ENCODE measurements at places on chromosomes 13 and 19.
A peak's percentile ranks its signal among the peaks of the same experiment; 100 is the strongest.

- H3K27me3 ChIP-seq, result no peaks in the 10 kb centered on the region
- peaks cover 6% of the 10 kb centered on the region for H3K36me3 ChIP-seq
- H3K4me1 ChIP-seq, result no peaks in the 10 kb centered on the region
- no peak overlapping the region for H3K4me3 ChIP-seq
Observed at GRCh38 chr19:6452223-6452614, 7.4 kb downstream of the SLC25A23 start.

GRCh38 chr13:110442930-110443621 is 118.4 kb downstream of the RAB20 start:
- H3K36me3 ChIP-seq, result no peaks in the 10 kb centered on the region
- no peak overlapping the region for H3K4me3 ChIP-seq
- DNase-seq, result no peak

GRCh38 chr13:66117563-66117962 is 1112.6 kb downstream of the PCDH9 start:
- H3K36me3 ChIP-seq, result no peaks in the 10 kb centered on the region
- H3K4me3 ChIP-seq, result no peak overlapping the region
- no peak for DNase-seq
- no peaks in the 10 kb centered on the region for H3K4me1 ChIP-seq

DNA sequence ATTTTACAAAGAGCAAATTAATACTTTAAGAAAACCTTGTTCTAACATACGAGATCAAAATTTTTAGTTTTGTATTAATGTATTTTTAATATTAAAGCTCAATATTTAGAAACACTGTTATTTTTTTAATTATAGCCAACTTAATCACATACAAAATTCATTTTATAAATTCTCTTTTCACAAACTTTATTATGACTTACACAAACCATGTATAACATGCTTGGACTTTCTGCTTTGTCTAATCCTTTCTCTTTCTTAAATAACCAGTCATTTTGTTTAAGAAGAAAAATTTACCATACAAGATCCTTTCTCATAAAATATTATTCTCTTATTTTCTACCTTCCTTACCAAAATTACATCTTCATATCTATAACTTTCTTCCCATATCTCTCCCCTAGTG is 62.2 kb downstream of the CYSLTR2 start:
- DNase-seq, result no peak
- no peaks in the 10 kb centered on the region for H3K4me1 ChIP-seq
- H3K27me3 ChIP-seq, result no peaks in the 10 kb centered on the region
- H3K4me3 ChIP-seq, result no peak overlapping the region

DNA sequence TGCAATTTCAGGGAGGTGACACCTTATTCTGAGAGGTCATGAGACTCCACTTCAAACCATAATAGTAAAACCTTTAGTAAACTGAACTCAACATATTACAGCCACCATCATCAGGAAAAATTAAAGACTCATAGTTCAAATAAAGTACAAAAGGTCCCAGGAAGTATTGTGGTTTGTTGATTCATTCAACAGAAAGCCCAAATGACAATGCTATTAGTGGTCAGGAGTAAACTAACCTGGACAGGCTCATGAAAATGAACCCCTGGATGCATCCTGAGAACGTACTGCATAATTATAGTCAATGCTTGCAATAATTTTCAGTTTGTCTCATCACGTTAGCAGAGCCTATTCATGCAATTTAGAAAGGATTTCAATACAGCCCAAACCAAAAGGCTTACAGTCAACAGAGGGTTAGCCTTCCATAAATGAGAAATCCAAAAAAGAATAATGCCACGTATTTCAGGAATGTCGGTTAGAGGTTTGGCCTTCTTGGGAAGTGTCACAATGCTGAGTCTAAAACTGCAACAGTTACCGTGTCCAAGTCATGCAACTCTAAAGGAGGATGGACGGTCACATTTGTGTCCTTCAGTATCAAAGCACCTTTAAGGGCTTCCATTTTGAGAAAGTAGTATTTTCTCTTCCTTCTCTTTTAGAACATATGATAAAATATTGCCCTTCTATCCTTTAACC is 280.8 kb downstream of the ABCC4 start:
- H3K27me3 ChIP-seq, result no peaks in the 10 kb centered on the region
- H3K4me1 ChIP-seq, result peaks cover under 1% of the 10 kb centered on the region
- H3K4me3 ChIP-seq, result no peak overlapping the region
- no peak for DNase-seq
- H3K36me3 ChIP-seq, result peaks cover 5% of the 10 kb centered on the region

- no peaks in the 10 kb centered on the region for H3K36me3 ChIP-seq
- H3K4me3 ChIP-seq, result no peak overlapping the region
- H3K27me3 ChIP-seq, result no peaks in the 10 kb centered on the region
- no peaks in the 10 kb centered on the region for H3K4me1 ChIP-seq
- no peak overlapping the region for H3K27ac ChIP-seq
Observed at GRCh38 chr13:100707818-100708740, 33.5 kb upstream of the TMTC4 start.

GRCh38 chr19:51346742-51347141 is 4.8 kb upstream of the VSIG10L start:
- no peak overlapping the region for H3K27ac ChIP-seq
- H3K4me1 ChIP-seq, result peaks cover under 1% of the 10 kb centered on the region
- H3K4me3 ChIP-seq, result no peak overlapping the region
- H3K27me3 ChIP-seq, result no peaks in the 10 kb centered on the region
- no peak for DNase-seq
- peaks cover 2% of the 10 kb centered on the region for H3K36me3 ChIP-seq

GRCh38 chr13:113001241-113002140 is 32.5 kb downstream of the MCF2L start:
- H3K36me3 ChIP-seq, result peaks cover 24% of the 10 kb centered on the region
- peaks cover 16% of the 10 kb centered on the region for H3K4me1 ChIP-seq
- no peak overlapping the region for H3K4me3 ChIP-seq
- peaks cover 13% of the 10 kb centered on the region for H3K27me3 ChIP-seq

DNA sequence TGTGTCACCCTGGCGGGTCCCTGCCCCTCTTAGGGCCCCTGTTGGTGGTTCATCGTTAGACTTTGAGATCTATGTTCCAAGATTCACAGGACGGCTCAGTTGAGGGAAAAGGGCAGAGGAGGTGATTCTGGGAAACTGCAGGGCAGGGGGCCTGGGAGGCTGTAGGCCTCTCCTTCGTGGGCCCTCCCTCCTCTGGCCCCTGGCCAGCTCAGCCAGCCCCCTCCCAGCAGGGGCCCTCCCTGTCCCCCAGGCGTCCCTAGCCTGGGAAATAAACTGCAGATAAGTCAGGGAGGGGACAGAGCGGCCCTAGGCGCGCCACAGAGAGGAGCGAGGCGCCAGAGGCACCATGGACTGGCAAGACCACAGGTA is 6.5 kb downstream of the HIF3A start:
- H3K4me1 ChIP-seq, result no peaks in the 10 kb centered on the region
- no peak for DNase-seq
- H3K36me3 ChIP-seq, result no peaks in the 10 kb centered on the region
- H3K27me3 ChIP-seq, result peaks cover 10% of the 10 kb centered on the region

DNA sequence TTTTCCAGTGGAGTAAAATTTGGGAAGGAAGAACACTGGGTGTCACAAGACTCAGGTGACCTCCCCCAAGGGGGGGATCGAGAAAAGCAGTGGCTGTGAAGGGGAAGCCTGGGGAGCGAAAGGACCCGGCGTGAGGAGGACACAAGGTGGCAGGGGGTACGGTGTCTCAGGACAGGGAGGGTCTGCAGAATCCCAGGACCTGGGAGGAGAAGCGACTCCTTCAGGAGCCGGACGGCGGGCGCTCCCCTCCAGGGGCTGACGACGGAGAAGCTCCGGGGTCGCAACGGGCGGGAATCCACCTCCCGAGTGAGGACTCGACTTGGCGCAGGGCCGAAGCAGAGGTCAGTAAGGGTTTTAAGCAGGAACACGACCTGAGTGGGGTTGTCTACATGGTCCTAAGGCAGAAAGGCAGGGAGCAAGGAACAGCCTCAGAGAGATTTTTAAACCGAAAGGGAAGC is 529 bp downstream of the ZNF836 start:
- peak overlapping the region; percentile 100 for H3K4me3 ChIP-seq
- DNase-seq, result no peak
- peak overlapping the region; percentile 96 for H3K27ac ChIP-seq
- H3K4me1 ChIP-seq, result peaks cover 17% of the 10 kb centered on the region
- peaks cover 34% of the 10 kb centered on the region for H3K36me3 ChIP-seq

- peaks cover 18% of the 10 kb centered on the region for H3K36me3 ChIP-seq
- no peaks in the 10 kb centered on the region for H3K4me1 ChIP-seq
- no peak for DNase-seq
- no peaks in the 10 kb centered on the region for H3K27me3 ChIP-seq
- no peak overlapping the region for H3K27ac ChIP-seq
Observed at GRCh38 chr13:49265822-49266221, 18.1 kb downstream of the CDADC1 start.

DNA sequence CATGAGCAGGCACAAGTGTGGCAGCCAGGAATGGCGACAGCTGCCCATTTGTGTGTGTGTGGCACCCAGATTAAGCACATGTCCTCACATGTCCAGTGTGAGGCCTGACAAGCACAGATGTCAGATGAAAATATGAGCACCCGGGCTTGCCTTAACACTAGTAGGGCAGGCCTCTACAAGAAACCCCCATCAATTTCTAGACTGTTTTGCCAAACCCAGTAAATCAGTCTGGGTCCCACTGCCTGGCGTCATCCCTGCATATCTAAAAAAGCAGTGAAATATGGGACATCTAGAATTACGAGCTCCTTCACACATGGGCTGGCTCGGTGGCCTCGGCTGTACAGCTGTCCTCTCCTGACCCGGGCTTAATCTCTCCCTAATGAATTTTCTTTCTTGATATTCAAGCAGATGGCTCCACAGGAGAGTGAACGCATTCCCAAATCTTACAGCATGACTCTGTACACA is 432.7 kb downstream of the FOXO1 start:
- H3K27me3 ChIP-seq, result no peaks in the 10 kb centered on the region
- no peak overlapping the region for H3K27ac ChIP-seq
- H3K36me3 ChIP-seq, result no peaks in the 10 kb centered on the region
- H3K4me1 ChIP-seq, result peaks cover 5% of the 10 kb centered on the region
- H3K4me3 ChIP-seq, result no peak overlapping the region
- DNase-seq, result no peak

- H3K4me3 ChIP-seq, result no peak overlapping the region
- no peak for DNase-seq
- H3K4me1 ChIP-seq, result no peaks in the 10 kb centered on the region
Observed at GRCh38 chr13:102933122-102933521, 87.3 kb downstream of the ERCC5 start.

DNA sequence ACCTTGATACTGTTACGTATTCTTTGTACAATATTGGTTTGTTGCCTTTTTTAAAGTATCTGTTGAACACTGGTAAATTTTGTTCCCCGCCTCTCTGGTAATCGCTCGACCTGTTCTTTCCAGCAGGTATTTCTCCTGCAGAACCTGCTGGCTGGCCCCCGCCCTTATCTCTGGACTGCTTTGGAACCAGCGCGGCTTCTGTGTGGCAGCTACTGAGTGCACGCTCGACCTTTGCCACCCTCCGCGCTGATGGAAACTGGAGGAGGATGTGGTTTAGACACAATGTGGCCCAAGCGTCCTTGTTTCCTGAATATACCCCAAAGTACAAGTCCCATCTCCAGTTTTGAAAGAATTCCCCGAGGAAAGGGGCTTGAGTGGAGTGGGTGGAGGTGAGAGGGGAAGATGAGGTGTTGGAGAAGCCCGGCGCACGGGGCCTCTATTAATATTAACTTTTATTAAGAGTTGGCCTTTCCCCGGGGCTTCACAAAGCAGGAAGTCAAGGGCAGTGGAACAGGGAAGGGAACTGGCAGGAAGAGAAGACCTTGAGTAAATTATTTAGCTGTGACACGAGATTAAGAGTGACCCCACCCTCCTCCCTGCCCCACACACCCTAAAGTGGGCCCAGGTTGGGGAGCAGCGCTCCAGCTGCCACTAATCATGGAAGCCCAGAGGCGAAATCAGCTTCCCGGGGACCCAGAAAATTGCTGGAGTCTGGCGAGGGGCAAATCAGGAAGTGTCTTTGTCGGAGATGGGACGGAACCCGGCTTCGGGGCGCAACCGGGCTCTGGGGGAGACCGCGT is 16.0 kb downstream of the CDX2 start:
- peaks cover 51% of the 10 kb centered on the region for H3K27me3 ChIP-seq
- H3K27ac ChIP-seq, result no peak overlapping the region
- no peak for DNase-seq
- peak overlapping the region; percentile 80 for H3K4me3 ChIP-seq

DNA sequence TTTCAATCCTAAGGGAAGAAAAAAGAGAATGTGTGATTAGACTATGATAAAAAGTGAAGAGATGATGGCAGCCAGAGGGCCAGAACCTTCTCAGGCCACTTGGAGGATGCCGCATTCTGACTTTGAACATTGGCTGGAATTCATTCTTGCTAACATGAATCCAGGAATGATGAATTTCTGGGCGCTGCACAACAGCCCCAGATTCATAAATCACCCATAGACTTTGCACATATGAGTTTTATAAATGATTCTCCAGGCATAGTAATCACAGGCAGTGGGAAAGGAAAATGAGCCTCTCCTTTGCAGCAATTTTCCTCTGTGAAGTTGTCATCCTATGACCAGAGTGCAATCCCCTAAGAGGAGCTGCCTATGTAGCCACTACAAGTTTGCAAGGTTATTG is 555.4 kb downstream of the KCTD12 start:
- no peak overlapping the region for H3K27ac ChIP-seq
- no peaks in the 10 kb centered on the region for H3K4me1 ChIP-seq
- no peaks in the 10 kb centered on the region for H3K27me3 ChIP-seq
- H3K36me3 ChIP-seq, result no peaks in the 10 kb centered on the region

GRCh38 chr19:45621976-45622503 is 17.2 kb downstream of the EML2 start:
- peaks cover 58% of the 10 kb centered on the region for H3K36me3 ChIP-seq
- H3K4me1 ChIP-seq, result peaks cover 9% of the 10 kb centered on the region
- no peak overlapping the region for H3K27ac ChIP-seq

GRCh38 chr13:80921541-80921940 is 580.6 kb upstream of the SPRY2 start:
- no peaks in the 10 kb centered on the region for H3K36me3 ChIP-seq
- DNase-seq, result no peak
- no peak overlapping the region for H3K27ac ChIP-seq
- H3K27me3 ChIP-seq, result no peaks in the 10 kb centered on the region
- no peaks in the 10 kb centered on the region for H3K4me1 ChIP-seq

GRCh38 chr13:59748046-59748445 is 415.7 kb downstream of the DIAPH3 start:
- H3K27ac ChIP-seq, result no peak overlapping the region
- DNase-seq, result no peak
- H3K36me3 ChIP-seq, result no peaks in the 10 kb centered on the region
- H3K27me3 ChIP-seq, result no peaks in the 10 kb centered on the region

DNA sequence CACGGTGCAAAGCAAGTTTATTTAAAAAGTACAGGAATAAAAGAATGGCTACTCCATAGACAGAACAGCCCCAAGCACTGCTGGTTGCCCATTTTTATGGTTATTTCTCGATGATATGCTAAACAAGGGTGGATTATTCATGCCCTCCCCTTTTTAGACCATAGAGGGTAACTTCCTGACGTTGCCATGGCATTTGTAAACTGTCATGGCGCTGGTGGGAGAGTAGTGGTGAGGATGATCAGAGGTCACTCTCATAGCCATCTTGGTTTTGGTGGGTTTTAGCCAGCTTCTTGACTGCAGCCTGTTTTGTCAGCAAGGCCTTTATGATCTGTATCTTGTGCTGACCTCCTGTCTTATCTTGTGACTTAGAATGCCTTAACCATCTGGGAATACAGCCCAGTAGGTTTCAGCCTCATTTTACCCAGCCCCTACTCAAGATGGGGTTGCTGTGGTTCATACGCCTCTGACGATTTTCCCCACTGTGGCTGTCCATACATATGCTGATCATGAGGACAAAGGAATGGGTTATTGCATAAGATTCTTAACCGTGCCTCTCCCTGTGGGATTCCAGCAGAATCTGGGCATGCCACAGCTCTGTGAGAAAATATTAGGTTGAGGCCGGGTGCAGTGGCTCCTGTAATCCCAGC is 36.9 kb upstream of the ZNF507 start:
- DNase-seq, result no peak
- no peaks in the 10 kb centered on the region for H3K36me3 ChIP-seq
- H3K27ac ChIP-seq, result no peak overlapping the region
- H3K4me3 ChIP-seq, result no peak overlapping the region
